ENCODE measurements at places on chromosomes 6 and 20. TPM values are rescaled to one million over a fixed set of nuclear protein-coding genes. Genes with fewer than 3 reads are reported as not detected.

The NKX2-4 gene
- 0.11 TPM for total RNA-seq

The MAK gene
- 2.0 TPM for total RNA-seq

The ISM1 gene
- 6.0 TPM for total RNA-seq

The RFX6 gene
- not detected for total RNA-seq

The CCR6 gene
- total RNA-seq = not detected

The MYH7B gene
- 0.89 TPM for total RNA-seq

The PCSK2 gene
- total RNA-seq = 6.6 TPM

The DNAH8 gene
- total RNA-seq = 0.06 TPM

The GSTA1 gene
- total RNA-seq = 0.50 TPM

The EYS gene
- total RNA-seq = 4.5 TPM

The TBXT gene
- not detected for total RNA-seq

The IP6K3 gene
- total RNA-seq = 0.50 TPM

DNA sequence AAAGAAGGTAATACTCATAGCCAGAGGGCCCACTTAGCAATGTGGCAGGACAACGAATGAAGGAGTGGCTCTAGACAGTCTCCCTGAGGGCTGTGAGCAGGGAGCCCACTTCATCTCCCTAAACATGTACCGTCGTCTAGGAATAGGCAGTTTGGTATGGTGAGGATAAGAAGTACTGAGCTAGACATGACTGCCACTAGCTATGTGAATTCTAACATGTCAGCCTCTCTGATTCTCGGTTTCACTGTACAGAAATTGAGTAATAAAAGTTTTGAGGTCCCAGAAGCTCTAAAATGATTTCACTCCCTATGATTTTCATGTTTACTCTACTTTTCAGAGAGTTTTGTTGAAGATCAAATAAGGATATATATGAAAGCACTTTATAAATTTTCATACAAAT is 107.1 kb downstream of the AHI1 start:
- DNase-seq = no peak

GRCh38 chr20:40640667-40641066 is 48.4 kb downstream of the MAFB start:
- DNase-seq = no peak

- DNase-seq = no peak
Observed at GRCh38 chr6:101429845-101430244, 36.3 kb downstream of the GRIK2 start.

- no peak for DNase-seq
Observed at GRCh38 chr6:28124350-28124970, at the start of gene ZSCAN16. Gene ZSCAN16, plus strand, starts transcription at chr6:28124609. Its CDS starts 835 bp downstream, at chr6:28125444.

DNA sequence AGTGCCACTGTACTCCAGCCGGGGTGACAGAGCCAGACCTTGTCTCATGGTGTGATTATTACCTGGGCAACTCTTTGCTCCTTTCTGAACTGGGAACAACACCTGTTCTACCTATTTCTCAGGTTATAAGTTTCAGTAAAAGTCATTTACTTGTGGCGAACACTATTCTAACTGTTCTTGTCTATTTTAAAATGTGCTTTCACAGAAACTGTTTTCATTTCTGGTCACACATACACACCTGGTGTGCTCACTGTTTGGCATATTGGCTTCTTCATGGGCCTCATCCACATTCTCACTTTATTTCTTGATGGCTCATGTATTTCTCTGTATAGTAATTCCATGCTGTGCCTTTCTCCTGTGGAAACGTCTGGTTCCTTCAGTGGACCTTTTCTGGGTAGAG is 30.5 kb upstream of the XRN2 start:
- no peak for DNase-seq

DNA sequence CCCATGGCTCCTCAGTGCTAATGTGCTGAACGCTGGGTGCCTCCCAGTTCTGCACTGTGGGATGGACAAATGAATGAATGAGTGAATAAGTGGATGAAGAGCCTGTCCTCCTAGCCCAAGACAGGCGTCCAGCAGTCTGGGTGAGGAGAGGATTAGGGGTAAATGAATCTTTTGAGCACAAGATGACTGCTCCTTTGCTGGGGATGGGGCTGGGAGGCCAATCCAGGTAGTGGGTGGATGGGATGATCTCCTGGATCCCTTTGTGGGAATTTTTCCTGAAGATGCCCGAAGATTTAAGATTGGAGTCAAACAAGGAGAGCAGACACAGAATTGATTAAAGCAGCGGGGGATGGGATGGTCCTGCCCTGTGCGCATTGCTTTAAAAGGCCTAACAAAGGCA is 65.3 kb upstream of the MLN start:
- no peak for DNase-seq

GRCh38 chr6:145003145-145003544 is 718.0 kb downstream of the UTRN start:
- no peak for DNase-seq

GRCh38 chr20:21513181-21513663 is 642 bp downstream of the NKX2-2 start:
- DNase-seq = no peak

DNA sequence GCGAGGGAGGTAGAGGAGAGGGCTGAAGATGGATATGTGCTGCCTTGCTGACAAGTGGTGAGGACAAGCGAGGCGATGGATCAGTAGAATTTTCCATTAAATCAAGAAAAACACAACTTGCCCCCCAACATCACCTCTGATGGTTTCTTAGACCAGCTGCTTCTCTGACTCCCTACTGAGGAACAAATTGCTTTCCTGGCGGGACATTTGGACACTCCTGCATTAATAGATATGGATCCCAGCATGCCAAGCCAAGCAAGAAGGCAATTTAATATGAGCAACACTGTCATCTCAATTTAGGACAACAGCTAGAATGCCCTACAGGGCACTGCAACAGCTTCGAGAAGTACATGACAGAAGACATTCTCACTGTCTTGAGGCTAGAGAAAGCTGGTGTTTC is 248.4 kb upstream of the AGPAT4 start:
- DNase-seq = no peak

DNA sequence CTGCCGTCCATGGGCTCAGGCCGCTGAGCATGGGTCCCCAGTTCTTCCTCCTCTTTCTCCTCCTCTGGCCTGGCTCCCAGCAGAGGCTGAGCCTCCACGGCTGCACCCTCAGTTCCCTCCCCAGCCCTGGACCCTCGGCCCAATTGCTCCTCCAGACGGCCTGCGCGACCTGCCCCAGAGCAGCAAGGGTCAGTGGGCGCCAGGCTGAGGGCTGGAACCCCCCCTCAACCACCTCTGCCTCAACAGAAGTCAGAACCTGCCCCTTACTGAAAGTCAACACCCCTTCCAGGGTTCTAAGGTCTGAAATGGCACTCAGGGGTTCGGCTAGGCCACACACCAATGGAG is 15.9 kb upstream of the SPAG4 start:
- no peak for DNase-seq

GRCh38 chr20:36084897-36085613 is 69.5 kb upstream of the EPB41L1 start:
- DNase-seq = no peak

- no peak for DNase-seq
Observed at GRCh38 chr6:96466147-96466863, 55.3 kb upstream of the UFL1 start.

DNA sequence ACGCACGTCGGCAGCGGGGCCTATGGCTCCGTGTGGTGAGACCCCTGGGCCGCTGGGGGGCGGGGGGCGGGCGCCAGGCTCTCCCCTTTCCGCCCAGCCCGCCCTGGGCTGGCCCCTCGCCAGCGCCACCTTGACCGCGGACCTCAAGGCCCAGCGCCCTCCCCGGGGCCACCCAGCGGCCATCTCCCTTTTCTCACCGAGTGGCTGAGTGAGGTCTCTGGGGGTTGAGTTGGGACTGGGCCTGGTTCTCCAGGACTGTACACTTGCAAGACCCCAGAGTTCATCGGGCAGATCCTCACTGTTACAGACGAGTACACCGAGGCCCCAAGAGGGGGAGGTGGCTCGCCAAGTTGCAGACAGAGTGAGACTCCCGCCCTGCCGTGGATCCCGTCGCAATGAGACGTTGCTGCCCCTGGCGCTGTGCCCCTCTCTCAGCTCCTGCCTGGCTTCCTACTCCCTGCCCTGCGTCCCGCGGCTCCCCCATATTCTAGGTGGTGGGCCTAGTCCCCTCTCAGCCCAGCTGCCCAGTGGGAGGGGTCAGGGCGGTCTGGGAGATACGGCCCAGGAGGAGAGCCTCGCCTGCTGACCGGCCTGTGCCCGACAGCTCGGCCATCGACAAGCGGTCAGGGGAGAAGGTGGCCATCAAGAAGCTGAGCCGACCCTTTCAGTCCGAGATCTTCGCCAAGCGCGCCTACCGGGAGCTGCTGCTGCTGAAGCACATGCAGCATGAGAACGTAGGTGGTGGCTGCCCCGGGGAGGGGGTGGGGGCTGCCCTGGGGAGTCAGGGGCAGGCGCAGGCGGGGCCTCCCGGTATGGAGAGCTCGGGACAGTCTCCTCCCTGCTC is 576 bp downstream of the MAPK13 start:
- DNase-seq = no peak

GRCh38 chr6:29426654-29427053 is 11.9 kb downstream of the OR12D1 start:
- no peak for DNase-seq

- no peak for DNase-seq
Observed at GRCh38 chr6:92723390-92723931, 695.9 kb downstream of the EPHA7 start.

- DNase-seq = no peak
Observed at GRCh38 chr6:24926192-24926591, 9.6 kb downstream of the RIPOR2 start.

- no peak for DNase-seq
Observed at GRCh38 chr6:109484122-109484521, 1.1 kb upstream of the ZBTB24 start.

- DNase-seq = no peak
Observed at GRCh38 chr6:132785936-132786335, 12.5 kb downstream of the SLC18B1 start.

- no peak for DNase-seq
Observed at GRCh38 chr20:61178551-61179071, 73.5 kb upstream of the CDH4 start.

DNA sequence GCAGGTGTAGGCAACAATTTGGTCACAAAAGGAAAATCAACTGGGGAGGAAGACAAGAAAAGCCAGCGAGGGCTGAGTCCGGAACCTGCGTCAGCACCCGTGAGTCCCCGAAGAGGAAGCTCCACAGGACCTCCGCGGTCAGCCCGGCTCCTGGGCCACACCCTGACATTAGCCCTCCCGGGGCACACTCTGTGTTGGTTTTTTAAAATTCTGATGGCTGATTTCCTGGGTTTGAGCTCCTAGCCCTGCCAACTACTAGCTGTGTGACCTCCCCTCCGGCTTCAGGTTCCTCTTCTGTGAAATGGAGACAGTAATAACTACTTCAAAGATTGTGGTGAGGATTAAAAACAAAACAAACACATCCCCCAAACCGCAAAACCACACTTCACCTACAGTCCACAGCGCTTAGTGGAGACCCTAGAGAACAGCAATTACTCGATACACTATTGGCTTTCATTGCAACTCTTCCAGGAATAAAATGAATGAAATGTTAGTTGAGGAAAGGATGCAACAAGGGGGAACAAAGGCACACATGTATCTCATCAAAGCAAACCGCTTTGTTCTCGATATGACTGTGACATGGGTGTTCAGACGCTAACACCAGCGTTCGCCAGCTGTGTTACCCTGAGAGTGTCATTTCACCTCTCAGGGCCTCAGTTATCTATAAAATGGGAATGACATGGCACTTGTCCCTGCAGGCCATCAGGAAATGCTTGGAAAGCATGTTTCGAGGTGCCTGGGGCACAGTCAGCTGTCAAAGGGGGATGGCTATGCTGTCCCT is 985 bp downstream of the ZBP1 start:
- DNase-seq = no peak

GRCh38 chr6:162602759-162603158 is 124.8 kb downstream of the PRKN start:
- DNase-seq = no peak

- no peak for DNase-seq
Observed at GRCh38 chr20:18677126-18677525, 89.3 kb downstream of the DTD1 start.

GRCh38 chr6:139407718-139408222 is 33.3 kb upstream of the CITED2 start:
- DNase-seq = no peak

DNA sequence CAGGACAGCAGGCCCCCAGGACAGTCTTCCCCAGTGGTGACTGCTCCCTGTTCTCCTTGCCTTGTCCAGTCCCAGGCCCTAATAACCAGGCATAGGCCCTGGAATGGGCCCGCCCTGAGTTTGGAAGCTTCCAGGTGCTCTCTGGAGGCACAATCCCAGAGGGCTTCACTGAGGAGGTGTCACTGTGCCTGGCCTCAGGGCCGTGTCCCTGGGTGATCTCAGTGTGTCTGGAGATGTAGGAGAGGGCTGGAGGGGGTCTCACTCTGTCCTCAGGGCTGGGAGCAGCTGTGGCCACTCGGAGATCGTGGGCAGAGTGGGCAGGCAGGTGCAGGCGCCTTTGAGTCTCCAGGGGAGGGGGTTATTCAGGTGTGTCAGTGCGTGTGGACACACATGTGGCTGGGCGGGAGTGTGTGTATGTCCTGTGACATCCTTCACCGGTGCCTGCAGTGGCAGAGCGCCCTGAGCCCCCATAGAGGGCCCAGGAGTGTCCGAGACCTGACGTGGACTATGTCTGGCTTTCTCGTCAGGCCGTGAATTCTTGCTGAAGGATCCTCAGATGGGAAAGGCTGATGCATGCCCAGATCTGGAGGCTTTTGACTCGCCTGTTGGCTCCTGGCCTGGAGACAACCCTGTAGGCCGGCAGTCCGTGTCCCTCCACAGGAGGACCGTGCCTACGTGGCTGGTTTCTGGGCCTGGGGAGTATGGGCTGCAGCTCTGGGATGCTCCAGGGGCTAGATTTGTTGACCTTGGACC is 5.5 kb upstream of the NPBWR2 start:
- no peak for DNase-seq

DNA sequence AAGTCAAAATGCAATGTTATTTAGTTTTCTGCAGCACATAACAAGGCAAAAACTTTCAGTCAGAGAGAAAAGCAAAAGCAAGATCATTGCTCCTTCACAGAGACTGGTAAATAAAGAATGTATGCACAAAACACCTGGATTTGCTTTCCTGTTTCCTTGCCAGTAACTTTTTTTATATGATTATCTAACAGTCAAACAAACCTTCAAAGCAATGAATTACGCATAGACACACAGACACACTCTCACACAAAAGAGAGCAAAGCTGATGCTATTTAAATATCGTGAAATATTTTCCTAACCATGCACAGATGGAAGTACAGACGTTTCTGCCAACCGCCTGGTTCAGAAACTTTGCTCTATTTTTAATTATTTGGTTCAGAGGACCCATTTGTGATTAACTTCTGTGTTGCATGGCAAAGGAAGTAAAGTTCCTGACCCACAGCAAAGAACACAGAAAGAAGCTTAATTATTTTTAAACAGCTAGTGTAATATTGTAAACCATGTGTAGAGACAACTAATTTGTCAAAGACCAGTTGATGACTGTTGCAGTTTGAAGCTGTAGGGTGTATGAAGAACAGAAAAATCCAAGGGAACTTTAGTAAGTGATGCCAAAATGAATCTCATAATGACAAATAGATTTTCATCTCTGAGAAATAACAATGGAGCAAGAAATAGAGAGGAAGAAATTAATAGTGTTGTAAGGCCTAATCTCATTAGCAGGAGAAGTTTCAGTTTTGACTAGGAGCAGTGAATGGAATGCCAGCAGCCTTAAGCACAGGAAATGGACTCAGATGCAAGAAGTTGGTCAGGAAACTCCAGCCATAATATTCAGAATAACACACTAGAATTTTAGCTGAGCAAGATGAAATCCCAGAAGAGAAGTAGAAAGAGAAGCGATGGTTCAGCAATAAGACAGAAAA is 24.1 kb downstream of the ATXN1 start:
- DNase-seq = no peak

Data from spinal cord (tissue), 10 donors.